ENCODE measurements at places on chromosomes 11 and 22.
A peak's percentile ranks its signal among the peaks of the same experiment; 100 is the strongest.

GRCh38 chr11:83127310-83127637 lies 29.7 kb upstream of the PCF11 start:
- no peak for DNase-seq

DNA sequence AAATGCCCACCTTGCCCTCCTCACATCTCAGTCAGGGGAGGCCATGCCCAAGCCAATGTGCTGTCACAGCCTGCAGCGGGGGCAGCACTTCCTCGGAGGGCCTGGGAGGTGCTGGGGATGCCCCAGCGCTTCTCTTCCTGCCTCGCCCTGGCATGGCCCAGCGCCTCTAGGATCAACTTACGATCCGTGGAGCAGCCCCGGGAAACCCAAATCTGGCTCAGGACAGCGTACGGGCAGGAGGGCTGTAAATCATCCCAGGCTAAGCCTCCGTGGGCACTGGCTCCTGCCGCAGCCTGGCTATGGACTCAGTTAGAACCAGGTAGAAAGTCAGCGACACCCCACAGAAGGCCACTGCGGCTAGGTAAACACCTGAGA lies 60.9 kb upstream of the EMID1 start:
- no peak for DNase-seq

GRCh38 chr22:35305525-35306070 lies 5.9 kb downstream of the TOM1 start:
- DNase-seq: no peak

DNA sequence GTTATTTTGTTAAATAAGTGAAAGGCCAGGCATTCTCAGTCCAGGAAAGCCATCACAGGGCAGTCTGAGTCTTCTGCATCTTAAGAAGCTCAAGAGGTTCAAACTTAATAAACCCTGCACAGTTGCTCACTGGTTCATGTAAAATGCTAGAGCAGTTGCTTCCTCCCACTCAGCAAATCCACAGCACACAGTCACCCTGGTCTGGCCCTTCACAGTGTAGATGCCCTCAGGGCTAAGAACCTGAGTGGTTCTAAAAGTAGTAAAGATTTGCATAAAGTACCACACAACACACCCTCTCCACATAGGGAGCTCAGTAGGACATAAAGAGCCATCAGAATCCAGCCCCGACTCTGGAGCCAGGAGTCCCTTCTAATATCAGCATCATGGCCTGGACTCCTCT lies 58.7 kb downstream of the ZNF280B start:
- no peak for DNase-seq

DNA sequence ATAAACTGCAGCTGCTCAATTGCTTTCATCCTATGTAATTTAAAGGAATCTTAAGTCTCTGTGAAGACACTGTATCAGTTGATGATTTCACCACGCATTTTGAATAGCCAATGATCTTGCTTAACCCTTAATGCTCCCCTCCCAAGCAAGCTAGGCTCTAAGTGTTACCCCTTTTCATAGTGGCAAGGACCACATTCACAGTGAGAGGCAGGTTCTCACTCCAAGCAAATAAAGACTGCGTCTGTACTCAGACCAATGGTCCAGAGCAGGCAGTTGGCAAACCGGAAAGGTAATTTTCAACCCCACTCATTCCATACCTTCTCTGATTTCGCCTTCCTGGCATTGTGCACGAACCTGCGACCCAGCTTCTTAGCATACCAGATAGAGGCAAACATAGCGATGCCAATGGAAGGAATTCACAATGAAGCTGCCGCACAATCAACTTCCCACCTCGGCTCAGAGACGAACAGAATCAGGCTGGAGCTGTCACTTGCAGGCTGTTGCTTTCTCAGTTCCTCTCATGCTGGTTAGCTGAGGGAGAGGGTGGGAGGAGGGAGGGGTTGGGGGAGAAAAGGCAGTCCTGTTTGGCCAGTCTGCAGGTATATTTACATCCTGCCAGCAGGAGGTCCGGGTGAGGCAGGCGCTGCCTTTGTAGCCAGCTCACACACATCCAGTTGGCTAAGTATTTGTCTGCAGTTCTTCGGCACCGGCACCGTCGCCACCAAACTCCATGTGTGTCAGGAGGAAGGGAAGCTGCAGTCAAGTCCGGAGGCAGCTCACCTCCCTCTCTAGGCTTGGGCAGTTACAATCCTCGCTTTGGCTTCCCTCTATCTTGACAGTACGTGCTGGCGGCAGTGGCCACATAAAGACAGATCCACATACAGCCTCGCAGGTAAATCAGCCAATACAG lies 1151.2 kb upstream of the CCDC90B start:
- DNase-seq: no peak

- peak; percentile 79 for DNase-seq
These were observed 384.8 kb downstream of the TENM4 start for GRCh38 chr11:79055856-79056631.

DNA sequence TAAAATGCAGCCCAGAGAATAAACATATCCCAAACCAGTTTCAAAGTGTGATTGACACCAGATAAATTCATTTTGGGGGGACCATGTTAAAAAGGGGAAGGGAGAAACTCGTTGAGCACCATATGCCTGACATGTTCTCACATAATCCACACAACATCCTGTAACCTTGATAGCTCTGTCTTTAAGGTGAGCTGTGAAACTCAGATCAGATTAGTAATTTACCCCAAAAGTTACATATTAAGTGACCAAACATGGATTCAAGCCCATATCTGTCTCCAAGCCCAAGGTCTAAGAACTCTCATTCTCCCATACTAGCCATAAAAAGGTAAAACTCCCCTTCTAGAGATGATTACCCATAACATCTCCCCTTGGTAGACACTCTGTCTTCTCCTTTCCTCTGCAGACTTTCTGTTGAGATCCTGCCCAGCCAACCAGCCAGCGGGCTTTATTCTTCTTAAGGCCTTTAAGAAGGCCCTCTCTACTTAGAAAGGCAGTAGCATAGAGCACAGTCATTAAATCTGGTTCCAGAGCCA lies 150.7 kb downstream of the CCDC34 start:
- no peak for DNase-seq

- DNase-seq: no peak
These were observed 24.0 kb downstream of the CD5 start for GRCh38 chr11:61126256-61126655.

GRCh38 chr11:44592125-44592940 lies 26.9 kb downstream of the CD82 start:
- DNase-seq: peak; percentile 65

GRCh38 chr11:996681-997080 lies 39.8 kb downstream of the MUC6 start:
- no peak for DNase-seq

DNA sequence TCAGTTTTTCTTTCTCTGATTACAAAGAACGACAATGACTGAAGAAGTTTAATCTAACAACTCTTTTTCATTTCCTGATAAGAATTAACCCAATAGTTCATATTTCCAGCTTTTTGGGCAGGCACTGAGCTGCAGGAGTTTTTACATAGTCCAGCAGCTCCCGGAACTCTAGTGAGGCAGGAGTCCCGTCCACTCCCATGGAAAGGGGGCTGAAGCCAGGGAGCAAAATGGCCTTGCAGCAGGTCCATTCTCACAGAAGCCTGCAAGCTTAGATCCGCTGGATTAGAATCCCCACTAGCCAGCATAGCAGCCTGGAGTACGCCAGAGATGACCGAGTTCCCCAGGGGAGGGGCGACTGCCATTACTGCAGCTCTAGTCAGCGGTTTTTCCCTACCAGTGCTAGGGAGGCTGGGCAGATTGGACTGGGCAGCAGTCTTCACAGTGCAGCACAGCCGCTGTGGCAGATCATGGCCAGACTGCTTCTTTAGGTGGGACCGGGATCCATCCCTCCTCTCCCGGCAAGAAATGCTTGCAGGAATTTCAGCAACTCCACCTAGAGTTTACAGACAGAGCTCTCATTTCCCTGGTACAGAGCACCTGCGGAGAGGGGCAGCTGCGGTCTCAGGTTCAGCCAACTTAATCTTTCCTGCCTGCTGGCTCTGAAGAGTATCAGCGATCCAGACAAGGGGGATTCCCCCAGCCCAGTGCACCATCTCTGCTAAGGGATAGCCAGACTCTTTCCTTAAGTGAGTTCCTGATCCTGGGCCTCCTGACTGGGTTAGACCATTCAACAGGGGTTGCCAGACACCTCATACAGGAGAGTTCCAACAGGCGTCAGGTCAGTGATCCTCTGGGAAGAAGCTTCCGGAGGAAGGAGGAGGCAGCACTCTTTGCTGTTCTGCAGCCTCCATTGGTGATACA lies 742 bp upstream of the CASP4 start:
- DNase-seq: peak; percentile 34

DNA sequence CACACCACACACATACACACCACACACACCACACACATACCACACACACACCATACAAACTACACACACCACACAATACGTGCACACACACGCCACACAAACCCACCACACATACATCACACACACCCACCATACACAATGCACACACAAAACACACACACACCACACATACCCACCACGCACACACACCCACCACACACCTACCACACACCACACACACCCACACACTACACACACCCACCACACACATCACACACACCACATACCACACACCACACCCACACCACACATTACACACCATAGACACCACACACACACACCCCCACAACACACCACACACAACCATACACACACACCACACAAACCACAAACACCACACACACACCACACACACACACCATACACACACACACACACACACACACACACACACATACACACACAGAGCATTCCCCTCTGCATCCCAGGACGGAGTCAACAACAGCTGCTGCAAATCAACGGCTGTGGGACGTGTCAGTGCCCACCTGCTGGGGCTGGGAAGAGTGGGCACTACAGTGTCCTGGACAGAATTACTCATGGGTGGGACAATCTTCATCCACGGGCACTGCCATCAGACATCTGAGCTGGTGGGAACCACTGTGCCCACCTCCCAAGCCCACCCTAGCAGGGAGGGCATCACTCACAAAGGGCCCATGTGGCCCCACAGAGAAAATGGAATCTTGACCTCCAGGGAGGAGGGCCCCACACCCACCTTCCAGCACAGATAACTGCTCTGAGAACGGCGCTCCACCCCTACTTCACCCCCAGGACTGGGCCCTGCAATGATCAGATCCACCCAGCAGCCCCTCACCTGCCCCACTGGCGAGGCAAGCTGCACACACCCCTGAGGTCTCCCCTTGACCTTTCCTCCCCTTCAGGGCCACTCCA lies 8.4 kb downstream of the TP53I11 start:
- DNase-seq: no peak

- no peak for DNase-seq
These were observed 220.6 kb downstream of the NAV2 start for GRCh38 chr11:19933132-19933735.

DNA sequence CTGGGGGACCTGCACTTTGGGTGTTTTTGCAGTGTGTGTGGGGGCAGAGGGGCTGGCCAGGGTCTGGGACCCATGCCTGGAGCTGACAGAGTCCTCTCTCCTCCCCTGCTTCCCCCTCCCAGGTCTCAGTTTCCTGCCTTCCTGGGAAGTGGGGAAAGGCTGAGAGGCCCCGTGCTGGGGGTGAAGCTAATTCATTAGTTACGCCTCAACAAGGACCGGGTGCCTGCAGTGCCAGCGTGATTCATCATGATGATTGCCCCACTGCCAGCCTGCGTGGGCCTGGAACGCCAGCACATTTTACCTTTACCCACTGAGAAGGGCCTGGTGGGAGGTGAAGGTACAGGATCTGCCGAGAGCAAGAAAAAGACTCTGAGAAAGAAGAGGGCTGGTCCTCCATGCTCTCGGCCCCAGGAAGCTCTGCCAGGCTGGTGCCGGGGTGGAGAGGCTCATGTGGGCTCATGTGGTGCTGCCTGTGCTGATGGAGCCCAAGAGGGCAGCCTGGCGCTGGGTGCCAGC lies 2.9 kb upstream of the LRRC10B start:
- DNase-seq: no peak

DNA sequence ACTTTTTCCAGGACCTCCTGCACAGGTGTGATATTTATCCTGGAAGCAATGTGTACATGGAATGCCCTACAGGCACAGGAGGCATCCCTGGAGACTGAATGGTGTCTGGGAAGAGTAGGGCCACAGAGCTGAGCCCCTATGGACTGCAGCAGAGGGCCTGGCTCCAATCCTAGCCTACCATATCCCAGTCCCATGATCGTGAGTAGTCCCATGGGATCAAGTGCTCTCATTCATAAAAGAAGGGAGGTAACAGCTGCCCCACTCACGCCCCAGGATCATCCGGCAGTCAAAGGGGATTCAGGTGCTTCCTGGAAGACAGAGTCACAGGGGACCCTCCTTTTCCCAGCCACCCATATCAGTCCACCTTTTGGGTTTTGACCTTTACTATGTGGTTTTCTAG lies 24.0 kb downstream of the ANKK1 start:
- no peak for DNase-seq

GRCh38 chr22:39942439-39943230 lies 17.6 kb upstream of the TMA7B start:
- no peak for DNase-seq

GRCh38 chr11:26332572-26332915 lies 614 bp downstream of the ANO3 start:
- no peak for DNase-seq

- DNase-seq: peak; percentile 91
These were observed 140.8 kb downstream of the CCDC81 start for GRCh38 chr11:86515297-86516094.

DNA sequence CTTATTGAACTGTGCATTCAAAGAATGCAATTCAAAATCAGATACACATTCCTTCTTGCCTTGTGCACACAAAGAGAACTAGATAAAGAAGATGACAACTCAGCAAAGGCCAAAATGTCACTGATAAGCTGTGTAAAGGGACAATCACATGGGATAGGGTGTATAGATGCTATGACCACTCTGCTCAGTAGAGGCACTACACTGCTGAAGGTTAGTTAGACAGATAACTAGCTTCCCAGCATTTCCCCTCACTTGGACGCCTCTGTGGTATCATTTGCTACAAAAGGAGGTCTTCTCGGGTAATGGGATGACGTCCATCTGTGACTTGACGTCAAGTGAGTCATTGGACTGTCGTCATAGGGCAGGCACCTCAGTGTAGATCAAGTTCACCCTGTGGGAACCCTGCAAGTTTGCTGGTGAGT lies 424.9 kb upstream of the CCDC90B start:
- DNase-seq: peak; percentile 15

All from IMR-90 (cell line).